ENCODE measurements at places on chromosomes 2 and 18. TPM values are rescaled to one million over a fixed set of nuclear protein-coding genes. Genes with fewer than 3 reads are reported as not detected.
A peak's percentile ranks its signal among the peaks of the same experiment; 100 is the strongest.

GRCh38 chr2:60299179-60299578 is 254.3 kb downstream of the BCL11A start:
- no peaks in the 10 kb centered on the region for H3K27me3 ChIP-seq
- no peaks in the 10 kb centered on the region for H3K36me3 ChIP-seq
- no peak overlapping the region for H3K27ac ChIP-seq
- H3K4me1 ChIP-seq, result no peaks in the 10 kb centered on the region

- H3K27me3 ChIP-seq, result peaks cover 34% of the 10 kb centered on the region
- H3K36me3 ChIP-seq, result no peaks in the 10 kb centered on the region
- no peaks in the 10 kb centered on the region for H3K4me1 ChIP-seq
Observed at GRCh38 chr2:130890941-130891669, 54.4 kb downstream of the ARHGEF4 start.

Gene LYPD6
- polyA plus RNA-seq, result 17.9 TPM

- DNase-seq, result no peak
- H3K27ac ChIP-seq, result no peak overlapping the region
- no peaks in the 10 kb centered on the region for H3K4me1 ChIP-seq
Observed at GRCh38 chr18:61797696-61798590, 94.9 kb downstream of the RNF152 start.

Gene NPPC
- not detected for polyA plus RNA-seq

Gene MAPK4
- 1.6 TPM for polyA plus RNA-seq

GRCh38 chr2:231386446-231386845 is 9.1 kb upstream of the B3GNT7 start:
- H3K27me3 ChIP-seq, result no peaks in the 10 kb centered on the region
- no peak overlapping the region for H3K27ac ChIP-seq
- no peak for DNase-seq
- H3K36me3 ChIP-seq, result no peaks in the 10 kb centered on the region
- no peak overlapping the region for H3K4me3 ChIP-seq
- peaks cover 19% of the 10 kb centered on the region for H3K4me1 ChIP-seq

Gene CD226
- 5.6 TPM for polyA plus RNA-seq

DNA sequence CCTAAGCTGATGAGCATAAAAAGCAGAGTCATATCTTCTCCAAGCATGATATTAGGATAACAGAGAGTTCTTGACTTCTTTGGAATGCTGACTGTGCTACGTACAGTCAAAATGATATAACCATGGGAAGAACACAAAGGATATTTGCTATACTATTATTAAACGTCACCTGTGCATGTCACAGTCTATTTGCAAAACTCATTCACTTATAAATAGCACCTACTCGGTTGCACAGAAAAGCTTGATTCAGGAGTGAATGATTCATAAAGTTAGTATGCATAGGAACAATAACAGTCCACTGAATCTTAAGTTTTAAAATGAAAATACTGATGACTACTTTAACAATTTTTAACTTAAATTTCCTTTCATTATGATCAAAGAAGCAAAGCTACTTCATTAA is 83.3 kb downstream of the SP3 start:
- no peak overlapping the region for H3K4me3 ChIP-seq
- no peak overlapping the region for H3K27ac ChIP-seq
- no peaks in the 10 kb centered on the region for H3K27me3 ChIP-seq
- no peaks in the 10 kb centered on the region for H3K36me3 ChIP-seq
- DNase-seq, result no peak
- no peaks in the 10 kb centered on the region for H3K4me1 ChIP-seq

- no peak overlapping the region for H3K27ac ChIP-seq
- H3K4me3 ChIP-seq, result no peak overlapping the region
- no peak for DNase-seq
- H3K27me3 ChIP-seq, result no peaks in the 10 kb centered on the region
- H3K4me1 ChIP-seq, result no peaks in the 10 kb centered on the region
- no peaks in the 10 kb centered on the region for H3K36me3 ChIP-seq
Observed at GRCh38 chr2:165757906-165758675, 36.0 kb downstream of the GALNT3 start.

- H3K4me1 ChIP-seq, result peaks cover 13% of the 10 kb centered on the region
- DNase-seq, result no peak
- no peaks in the 10 kb centered on the region for H3K27me3 ChIP-seq
- no peak overlapping the region for H3K27ac ChIP-seq
- no peak overlapping the region for H3K4me3 ChIP-seq
- no peaks in the 10 kb centered on the region for H3K36me3 ChIP-seq
Observed at GRCh38 chr2:85183479-85183878, 50.3 kb downstream of the TCF7L1 start.

- H3K27me3 ChIP-seq, result no peaks in the 10 kb centered on the region
- no peaks in the 10 kb centered on the region for H3K36me3 ChIP-seq
- no peak for DNase-seq
- H3K4me3 ChIP-seq, result no peak overlapping the region
- H3K4me1 ChIP-seq, result no peaks in the 10 kb centered on the region
Observed at GRCh38 chr2:1318366-1319009, 94.8 kb upstream of the TPO start.

GRCh38 chr2:46381871-46382270 is 84.7 kb downstream of the EPAS1 start:
- no peak for DNase-seq
- H3K27ac ChIP-seq, result no peak overlapping the region
- peaks cover 25% of the 10 kb centered on the region for H3K4me1 ChIP-seq

- peak overlapping the region; percentile 28 for H3K27ac ChIP-seq
- H3K36me3 ChIP-seq, result no peaks in the 10 kb centered on the region
- no peak overlapping the region for H3K4me3 ChIP-seq
- DNase-seq, result peak; percentile 86
Observed at GRCh38 chr2:43071599-43072550, 154.5 kb downstream of the ZFP36L2 start.

DNA sequence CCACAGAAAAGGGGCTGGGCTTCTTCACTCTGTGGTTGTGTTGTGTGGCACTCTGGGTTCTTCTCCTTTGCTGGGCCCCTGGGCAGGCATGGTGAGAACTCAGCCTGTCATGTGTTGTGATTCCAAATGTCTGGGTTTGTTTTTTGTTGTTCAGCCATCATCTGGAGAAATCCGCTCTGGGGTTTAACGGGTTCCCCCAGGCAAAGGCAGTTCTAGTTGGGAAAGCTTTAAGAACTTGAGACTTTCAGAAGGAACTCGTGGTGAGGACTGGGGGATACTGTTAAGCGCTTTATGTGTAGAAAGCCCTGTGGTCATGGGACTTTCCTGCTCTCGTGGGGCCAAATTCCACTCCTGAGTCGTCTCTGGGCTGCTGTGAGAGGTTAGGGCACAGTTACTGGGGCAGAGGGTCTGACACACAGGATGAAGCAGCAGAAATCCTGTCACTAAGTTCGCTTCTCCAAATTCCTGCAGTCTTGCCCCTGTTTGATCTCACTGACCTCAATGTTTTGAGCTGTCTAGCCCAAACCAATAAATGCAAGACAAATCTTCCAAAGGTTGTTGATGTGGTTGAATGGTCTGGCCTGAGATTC is 87.7 kb downstream of the RAPGEF4 start:
- H3K27ac ChIP-seq, result peak overlapping the region; percentile 53
- H3K27me3 ChIP-seq, result no peaks in the 10 kb centered on the region
- no peak overlapping the region for H3K4me3 ChIP-seq

DNA sequence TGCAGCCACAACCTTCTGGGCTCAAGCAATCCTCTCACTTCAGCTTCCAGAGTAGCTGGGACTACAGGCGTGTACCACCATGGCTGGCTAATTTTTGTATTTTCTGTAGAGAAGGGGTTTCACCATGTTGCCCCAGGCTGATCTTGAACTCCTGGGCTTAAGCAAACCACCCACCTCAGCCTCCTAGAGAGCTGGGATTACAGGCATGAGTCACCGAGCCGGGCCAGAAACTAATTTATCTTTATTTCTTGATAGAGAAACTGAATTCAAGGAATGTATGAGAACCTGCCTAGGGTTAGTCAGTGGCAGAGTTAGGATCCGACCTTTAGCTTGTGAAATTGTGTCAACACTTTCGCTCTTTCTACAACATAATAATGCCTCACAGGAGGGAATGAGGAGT is 19.3 kb upstream of the ITGAV start:
- no peaks in the 10 kb centered on the region for H3K36me3 ChIP-seq
- H3K27ac ChIP-seq, result no peak overlapping the region
- H3K27me3 ChIP-seq, result no peaks in the 10 kb centered on the region
- no peak overlapping the region for H3K4me3 ChIP-seq
- no peak for DNase-seq

Gene C1QL2
- polyA plus RNA-seq, result not detected

DNA sequence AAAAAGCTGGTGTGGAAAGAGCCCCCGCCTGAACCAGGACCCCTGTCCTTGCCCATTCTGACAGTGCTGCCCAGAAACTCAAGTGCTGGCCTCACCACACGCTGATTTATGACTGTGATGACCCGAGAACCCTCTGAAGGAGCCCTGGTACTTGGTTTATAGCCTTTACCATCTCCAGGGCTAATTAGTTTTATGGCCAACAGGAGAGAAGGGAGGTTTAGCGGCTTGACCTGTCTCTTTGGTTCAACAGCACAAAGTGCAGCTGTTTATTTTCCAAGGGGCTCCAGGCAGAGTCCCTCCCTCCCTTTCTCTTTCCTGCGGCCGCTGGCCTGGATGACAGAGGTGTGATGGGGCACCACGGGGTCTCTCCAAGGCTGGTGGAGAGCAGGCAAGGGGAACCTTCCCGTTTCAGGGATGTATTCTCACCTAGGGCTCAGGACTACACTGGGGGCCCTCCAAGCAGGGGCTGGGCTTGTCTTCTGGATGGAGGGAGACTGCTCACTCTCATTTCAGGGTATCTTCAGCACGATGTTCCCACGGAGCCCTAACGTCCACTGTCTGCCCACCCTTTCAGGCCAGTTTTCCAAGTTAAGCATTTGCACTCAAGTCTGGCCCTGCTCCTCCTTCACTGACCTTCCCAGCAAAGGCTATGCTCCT is 174.2 kb upstream of the GLI2 start:
- H3K4me3 ChIP-seq, result no peak overlapping the region
- peaks cover 3% of the 10 kb centered on the region for H3K27me3 ChIP-seq
- H3K36me3 ChIP-seq, result no peaks in the 10 kb centered on the region
- H3K27ac ChIP-seq, result no peak overlapping the region
- no peaks in the 10 kb centered on the region for H3K4me1 ChIP-seq

GRCh38 chr2:107242811-107243210 is 356.8 kb upstream of the ST6GAL2 start:
- no peak for DNase-seq
- H3K4me3 ChIP-seq, result no peak overlapping the region
- H3K36me3 ChIP-seq, result no peaks in the 10 kb centered on the region
- no peaks in the 10 kb centered on the region for H3K4me1 ChIP-seq
- H3K27me3 ChIP-seq, result no peaks in the 10 kb centered on the region

DNA sequence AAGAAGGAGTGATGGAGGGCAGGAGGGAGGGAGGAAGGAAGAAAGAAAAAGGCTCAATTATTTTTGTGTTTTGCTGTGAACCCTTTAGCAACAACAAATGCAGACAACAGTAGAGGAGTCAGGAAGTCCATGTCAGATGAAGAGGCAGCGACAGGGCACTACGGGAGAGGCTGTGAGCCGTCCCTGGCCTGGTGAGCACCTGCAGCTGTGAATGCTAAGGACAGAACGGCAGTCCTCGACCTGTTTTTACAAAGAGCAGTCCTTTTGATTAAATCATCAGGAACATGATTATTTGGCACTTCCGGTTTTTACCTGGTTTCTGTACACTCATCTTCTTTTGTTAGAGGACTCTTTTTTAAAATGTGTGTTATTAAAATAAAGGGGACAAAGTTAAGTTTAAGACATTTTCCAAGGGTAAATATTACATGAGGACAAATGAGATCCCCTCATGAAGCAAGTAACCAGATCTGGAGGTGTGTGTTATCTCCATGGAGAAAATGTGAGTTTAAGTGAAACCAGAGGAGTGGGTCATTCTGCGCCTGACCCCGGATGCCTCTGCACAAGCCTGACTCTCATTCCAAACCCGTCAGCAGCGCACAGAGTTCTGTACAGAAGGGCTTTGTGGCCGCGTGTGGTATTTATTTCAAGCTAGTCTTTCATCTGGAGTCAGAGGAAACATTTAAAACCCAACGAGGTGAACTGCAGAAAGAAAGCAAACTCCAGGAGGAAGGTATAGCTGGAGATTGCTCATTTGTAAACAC is 492.5 kb downstream of the SOX11 start:
- no peak overlapping the region for H3K4me3 ChIP-seq
- H3K27me3 ChIP-seq, result no peaks in the 10 kb centered on the region
- no peaks in the 10 kb centered on the region for H3K36me3 ChIP-seq
- no peak for DNase-seq
- H3K4me1 ChIP-seq, result peaks cover 4% of the 10 kb centered on the region

- no peaks in the 10 kb centered on the region for H3K4me1 ChIP-seq
- H3K27me3 ChIP-seq, result no peaks in the 10 kb centered on the region
- H3K4me3 ChIP-seq, result no peak overlapping the region
Observed at GRCh38 chr2:173326806-173327205, 27.9 kb upstream of the CDCA7 start.

- no peak overlapping the region for H3K4me3 ChIP-seq
- H3K36me3 ChIP-seq, result no peaks in the 10 kb centered on the region
- no peak for DNase-seq
- no peak overlapping the region for H3K27ac ChIP-seq
Observed at GRCh38 chr2:52084759-52085158, 1052.8 kb upstream of the NRXN1 start.

- no peaks in the 10 kb centered on the region for H3K36me3 ChIP-seq
- H3K4me1 ChIP-seq, result peaks cover 5% of the 10 kb centered on the region
- H3K27ac ChIP-seq, result no peak overlapping the region
- no peaks in the 10 kb centered on the region for H3K27me3 ChIP-seq
- H3K4me3 ChIP-seq, result no peak overlapping the region
- DNase-seq, result peak; percentile 59
Observed at GRCh38 chr2:48707466-48707865, 48.1 kb downstream of the LHCGR start.

Gene C2orf78
- polyA plus RNA-seq, result not detected

DNA sequence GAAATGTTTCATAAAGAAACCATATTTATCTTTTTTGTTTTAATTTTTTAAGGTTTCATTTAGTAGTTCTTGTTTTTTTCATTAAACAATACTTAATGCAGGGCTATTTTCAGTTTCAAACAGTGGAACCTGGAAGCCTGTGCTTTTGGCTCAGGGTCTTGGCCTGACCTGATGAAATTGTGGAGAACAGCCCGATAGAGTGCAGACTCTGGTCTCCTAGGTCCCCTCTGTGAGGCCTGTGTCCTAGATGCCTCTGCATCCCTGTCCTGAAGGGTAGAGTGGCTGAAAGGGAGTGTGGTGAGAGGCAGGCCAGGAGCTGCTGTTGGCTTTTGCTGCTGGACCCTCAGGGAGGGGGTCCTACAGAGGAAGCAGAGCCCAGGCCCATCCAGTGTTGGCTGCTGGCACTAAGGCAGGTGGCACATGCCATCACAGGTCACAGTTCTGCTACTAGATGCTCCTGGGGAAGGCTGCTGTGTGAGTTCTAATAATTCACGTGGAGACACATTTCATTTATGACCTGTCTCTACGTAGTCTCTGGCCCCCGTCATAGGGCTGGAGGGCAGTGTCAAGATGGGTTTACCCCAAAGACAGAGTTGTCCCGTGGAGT is 201.0 kb upstream of the COPS8 start:
- peaks cover 35% of the 10 kb centered on the region for H3K27me3 ChIP-seq
- no peaks in the 10 kb centered on the region for H3K36me3 ChIP-seq
- no peak for DNase-seq
- H3K27ac ChIP-seq, result no peak overlapping the region
- H3K4me3 ChIP-seq, result no peak overlapping the region

- no peak for DNase-seq
- no peaks in the 10 kb centered on the region for H3K36me3 ChIP-seq
- H3K4me3 ChIP-seq, result no peak overlapping the region
- no peak overlapping the region for H3K27ac ChIP-seq
- no peaks in the 10 kb centered on the region for H3K27me3 ChIP-seq
Observed at GRCh38 chr2:31728406-31729064, 147.8 kb upstream of the SRD5A2 start.

- H3K4me3 ChIP-seq, result no peak overlapping the region
- peaks cover 10% of the 10 kb centered on the region for H3K4me1 ChIP-seq
- H3K27ac ChIP-seq, result no peak overlapping the region
- no peak for DNase-seq
- peaks cover 4% of the 10 kb centered on the region for H3K36me3 ChIP-seq
Observed at GRCh38 chr2:196205011-196205766, 33.8 kb upstream of the STK17B start.

Gene EFHD1
- polyA plus RNA-seq, result 13.6 TPM

Gene SLC20A1
- 34.1 TPM for polyA plus RNA-seq

Gene VRK2
- 23.5 TPM for polyA plus RNA-seq

All from left lung (tissue), 14 donors.